ENCODE measurements at places on chromosomes 2 and 18.

GRCh38 chr18:37184209-37184868 is 355.4 kb downstream of the KIAA1328 start:
- H3K4me1 ChIP-seq, result peaks cover 7% of the 10 kb centered on the region
- no peak for DNase-seq
- no peak overlapping the region for H3K4me3 ChIP-seq
- no peak overlapping the region for H3K27ac ChIP-seq

- no peaks in the 10 kb centered on the region for H3K36me3 ChIP-seq
- no peak overlapping the region for H3K27ac ChIP-seq
- H3K4me1 ChIP-seq, result peaks cover 20% of the 10 kb centered on the region
- H3K4me3 ChIP-seq, result no peak overlapping the region
- peaks cover 2% of the 10 kb centered on the region for H3K27me3 ChIP-seq
Measured at GRCh38 chr2:224171226-224171625, 132.1 kb upstream of the SERPINE2 start.

GRCh38 chr2:21358976-21359375 is 235.2 kb downstream of the TDRD15 start:
- no peak for DNase-seq
- no peak overlapping the region for H3K27ac ChIP-seq
- no peaks in the 10 kb centered on the region for H3K36me3 ChIP-seq
- H3K4me3 ChIP-seq, result no peak overlapping the region

GRCh38 chr18:55465313-55465712 is 122.7 kb downstream of the TCF4 start:
- H3K4me3 ChIP-seq, result no peak overlapping the region
- H3K36me3 ChIP-seq, result no peaks in the 10 kb centered on the region
- H3K27me3 ChIP-seq, result no peaks in the 10 kb centered on the region
- no peak overlapping the region for H3K27ac ChIP-seq
- H3K4me1 ChIP-seq, result no peaks in the 10 kb centered on the region

DNA sequence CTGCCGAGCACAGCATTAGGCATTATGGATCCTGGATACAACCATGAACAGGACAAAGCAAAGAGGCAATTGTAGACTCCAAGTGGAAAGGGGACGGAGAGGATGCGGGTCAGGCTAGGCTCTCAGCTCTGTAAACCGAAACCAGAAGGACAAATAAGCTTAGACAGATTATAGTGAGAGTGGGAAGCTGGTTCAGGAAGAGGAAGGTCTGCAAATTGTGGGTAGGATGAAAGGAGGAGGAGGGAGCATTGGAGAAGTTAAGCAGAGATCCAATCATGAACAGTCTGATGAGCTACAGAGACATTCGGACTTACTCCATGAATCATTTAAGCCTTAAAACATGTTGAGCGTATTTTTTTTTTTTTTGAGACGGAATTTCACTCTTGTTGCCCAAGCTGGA is 3.0 kb downstream of the MSH6 start:
- H3K4me1 ChIP-seq, result peaks cover 46% of the 10 kb centered on the region
- peaks cover 20% of the 10 kb centered on the region for H3K36me3 ChIP-seq
- H3K4me3 ChIP-seq, result no peak overlapping the region
- no peak for DNase-seq
- H3K27ac ChIP-seq, result no peak overlapping the region

DNA sequence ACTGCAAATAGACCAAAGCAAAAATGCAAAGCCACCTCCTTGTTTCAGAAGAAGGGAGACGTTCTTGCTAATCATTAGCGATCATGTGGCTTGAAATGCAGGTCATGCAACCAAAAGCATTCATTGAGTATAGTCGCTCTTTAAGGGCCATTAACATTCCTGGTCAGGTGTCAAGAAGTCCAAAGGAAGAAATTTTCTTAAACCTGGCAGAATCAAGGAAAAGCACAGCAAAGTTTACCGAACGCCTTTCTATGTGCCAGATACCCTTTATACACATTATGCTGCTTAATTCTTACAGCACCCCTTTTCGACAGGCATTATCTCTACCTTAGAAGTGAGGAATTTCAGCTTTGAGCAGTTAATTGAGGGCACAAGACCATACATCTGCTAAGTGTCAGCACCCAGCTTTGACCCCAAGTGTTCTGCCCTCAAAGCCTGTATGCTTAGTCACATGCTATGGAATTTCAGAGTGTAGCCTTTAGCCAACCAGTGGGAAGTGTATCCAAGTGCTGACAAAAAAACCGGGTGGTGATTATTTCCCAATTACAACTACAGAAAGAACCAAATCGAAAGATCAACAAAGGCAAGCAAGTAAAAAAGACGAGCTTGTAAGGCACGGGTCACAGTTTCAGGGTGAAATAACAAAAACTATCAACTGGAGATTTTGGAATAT is 70.8 kb downstream of the EPHA4 start:
- H3K36me3 ChIP-seq, result no peaks in the 10 kb centered on the region
- no peak overlapping the region for H3K4me3 ChIP-seq
- H3K4me1 ChIP-seq, result no peaks in the 10 kb centered on the region

- no peak overlapping the region for H3K4me3 ChIP-seq
- DNase-seq, result no peak
- H3K4me1 ChIP-seq, result peaks cover 16% of the 10 kb centered on the region
- H3K27me3 ChIP-seq, result no peaks in the 10 kb centered on the region
- H3K27ac ChIP-seq, result no peak overlapping the region
Measured at GRCh38 chr18:76367168-76368125, 127.6 kb downstream of the ZNF516 start.

- H3K27me3 ChIP-seq, result no peaks in the 10 kb centered on the region
- no peak overlapping the region for H3K27ac ChIP-seq
- DNase-seq, result no peak
- no peaks in the 10 kb centered on the region for H3K4me1 ChIP-seq
- no peak overlapping the region for H3K4me3 ChIP-seq
- H3K36me3 ChIP-seq, result no peaks in the 10 kb centered on the region
Measured at GRCh38 chr18:68397241-68398035, 317.5 kb downstream of the TMX3 start.

DNA sequence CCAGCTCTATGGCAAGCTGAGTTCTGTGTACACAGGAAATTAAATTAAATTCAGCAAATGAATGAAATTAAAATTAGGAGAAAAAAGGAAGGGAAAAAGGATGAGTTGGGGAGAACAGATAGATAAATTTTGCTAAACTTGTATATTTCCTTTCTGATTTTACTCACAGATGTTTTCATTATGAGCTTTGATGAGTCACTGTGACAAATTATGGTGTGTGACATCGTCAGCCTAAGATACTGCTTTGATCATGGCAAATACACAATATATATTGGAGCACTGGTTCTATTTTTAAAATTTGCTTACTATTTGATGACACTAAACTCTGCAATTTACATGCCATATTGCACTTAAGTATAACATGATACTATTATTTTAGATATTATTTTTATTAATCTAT is 464.6 kb upstream of the SPHKAP start:
- H3K4me3 ChIP-seq, result no peak overlapping the region
- no peaks in the 10 kb centered on the region for H3K36me3 ChIP-seq
- H3K27ac ChIP-seq, result no peak overlapping the region
- no peak for DNase-seq

DNA sequence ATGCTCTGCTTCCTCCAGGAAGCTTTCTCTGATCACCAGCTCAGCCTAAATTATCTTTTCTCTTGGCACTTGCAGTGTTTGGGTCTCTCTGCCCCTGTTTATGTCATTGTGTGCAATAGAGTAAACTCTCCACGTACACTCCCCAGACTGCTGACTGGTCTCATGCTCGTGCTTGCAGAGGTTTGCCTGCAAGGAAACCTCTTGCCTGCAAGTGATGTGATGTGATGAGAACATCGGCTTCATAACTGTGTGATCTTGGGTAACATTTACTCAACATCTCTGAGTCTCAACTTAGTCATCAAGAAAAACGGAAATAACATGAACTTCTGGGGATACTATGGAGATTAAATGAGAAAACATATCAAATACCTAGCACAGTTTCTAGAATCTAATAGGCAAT is 92.3 kb downstream of the BIN1 start:
- H3K4me3 ChIP-seq, result no peak overlapping the region
- no peak overlapping the region for H3K27ac ChIP-seq
- H3K27me3 ChIP-seq, result no peaks in the 10 kb centered on the region
- no peaks in the 10 kb centered on the region for H3K36me3 ChIP-seq
- DNase-seq, result no peak

GRCh38 chr2:106800976-106801655 is 84.9 kb downstream of the ST6GAL2 start:
- no peak for DNase-seq
- H3K4me3 ChIP-seq, result no peak overlapping the region
- H3K36me3 ChIP-seq, result no peaks in the 10 kb centered on the region
- H3K27ac ChIP-seq, result no peak overlapping the region

GRCh38 chr18:57073501-57074187 is 73.2 kb upstream of the BOD1L2 start:
- H3K27me3 ChIP-seq, result peaks cover 29% of the 10 kb centered on the region
- no peak overlapping the region for H3K4me3 ChIP-seq
- no peak overlapping the region for H3K27ac ChIP-seq
- H3K4me1 ChIP-seq, result no peaks in the 10 kb centered on the region
- no peaks in the 10 kb centered on the region for H3K36me3 ChIP-seq

- H3K4me3 ChIP-seq, result no peak overlapping the region
- H3K36me3 ChIP-seq, result peaks cover 77% of the 10 kb centered on the region
- no peaks in the 10 kb centered on the region for H3K27me3 ChIP-seq
- DNase-seq, result peak; percentile 22
- no peak overlapping the region for H3K27ac ChIP-seq
Measured at GRCh38 chr18:63339920-63340484, 20.4 kb upstream of the BCL2 start.

GRCh38 chr2:67838205-67838604 is 224.6 kb downstream of the C1D start:
- no peak overlapping the region for H3K4me3 ChIP-seq
- H3K4me1 ChIP-seq, result no peaks in the 10 kb centered on the region
- no peak for DNase-seq
- no peaks in the 10 kb centered on the region for H3K36me3 ChIP-seq
- H3K27ac ChIP-seq, result no peak overlapping the region

DNA sequence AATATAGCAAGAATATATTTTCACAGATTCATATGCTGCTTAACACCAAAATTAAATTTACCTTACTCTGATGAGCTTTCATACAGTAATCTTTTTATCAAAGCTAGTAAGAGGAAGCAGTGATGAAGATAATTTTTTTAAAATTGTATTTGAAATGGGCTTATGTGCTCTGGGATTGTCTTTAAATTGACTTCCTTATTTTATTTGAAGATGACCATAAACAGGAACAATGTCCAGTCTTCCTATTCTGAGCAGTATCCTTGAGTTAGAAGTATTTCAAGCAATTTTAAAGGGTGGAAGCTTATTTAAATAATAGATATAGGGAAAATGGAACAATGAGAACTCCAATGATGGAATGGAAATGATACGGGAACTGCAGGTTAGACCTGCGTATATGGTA is 211.6 kb downstream of the MCFD2 start:
- H3K36me3 ChIP-seq, result no peaks in the 10 kb centered on the region
- H3K27me3 ChIP-seq, result no peaks in the 10 kb centered on the region
- peaks cover 79% of the 10 kb centered on the region for H3K4me1 ChIP-seq
- no peak overlapping the region for H3K4me3 ChIP-seq
- DNase-seq, result no peak

DNA sequence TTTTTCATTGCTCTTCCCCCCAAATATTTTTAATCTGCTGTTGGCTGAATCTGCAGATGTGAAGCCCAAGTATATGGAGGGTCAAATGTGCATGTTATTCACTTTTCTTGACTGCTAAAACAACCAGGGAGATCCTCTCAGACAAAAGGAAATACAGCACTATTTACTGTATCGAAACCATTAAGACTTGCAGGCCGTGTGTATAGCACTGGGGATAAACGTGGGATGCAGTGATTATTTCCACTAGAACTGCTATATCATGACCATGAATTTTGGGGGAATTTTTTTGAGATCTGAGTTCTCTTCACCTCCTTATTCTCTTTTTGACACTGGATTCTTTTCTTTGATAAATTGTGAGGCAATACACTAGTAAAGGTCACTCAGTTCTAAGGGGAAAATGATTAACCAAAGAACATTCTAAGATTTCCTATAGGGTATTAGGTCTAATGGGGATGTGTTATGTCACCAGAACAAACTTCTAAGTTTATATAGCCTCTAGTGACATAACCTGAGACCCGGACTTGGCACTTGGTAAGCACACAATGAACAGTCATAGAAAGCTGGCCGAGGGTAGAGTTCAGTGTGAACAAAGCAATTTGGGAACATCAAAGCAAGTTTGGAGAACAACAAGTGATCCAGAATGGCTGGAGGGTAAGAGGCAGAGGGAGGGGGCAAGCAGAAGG is 14.9 kb upstream of the UGT1A1 start:
- no peak overlapping the region for H3K4me3 ChIP-seq
- H3K4me1 ChIP-seq, result peaks cover 27% of the 10 kb centered on the region
- peaks cover 1% of the 10 kb centered on the region for H3K27me3 ChIP-seq
- H3K36me3 ChIP-seq, result no peaks in the 10 kb centered on the region

- no peaks in the 10 kb centered on the region for H3K36me3 ChIP-seq
- no peak overlapping the region for H3K27ac ChIP-seq
- H3K4me1 ChIP-seq, result no peaks in the 10 kb centered on the region
- no peak for DNase-seq
Measured at GRCh38 chr2:109348671-109349502, 219.9 kb downstream of the SH3RF3 start.

GRCh38 chr2:9573013-9573720 is 17.5 kb upstream of the ADAM17 start:
- DNase-seq, result no peak
- H3K27ac ChIP-seq, result no peak overlapping the region
- peaks cover 9% of the 10 kb centered on the region for H3K4me1 ChIP-seq
- no peaks in the 10 kb centered on the region for H3K27me3 ChIP-seq
- H3K4me3 ChIP-seq, result no peak overlapping the region

- DNase-seq, result no peak
- H3K27me3 ChIP-seq, result no peaks in the 10 kb centered on the region
- H3K4me1 ChIP-seq, result peaks cover 71% of the 10 kb centered on the region
- peak overlapping the region; percentile 57 for H3K27ac ChIP-seq
Measured at GRCh38 chr2:142873831-142874287, 3.6 kb upstream of the KYNU start.

GRCh38 chr2:99550368-99550767 is 60.6 kb upstream of the REV1 start:
- H3K4me3 ChIP-seq, result no peak overlapping the region
- H3K27ac ChIP-seq, result no peak overlapping the region
- no peaks in the 10 kb centered on the region for H3K4me1 ChIP-seq
- H3K27me3 ChIP-seq, result no peaks in the 10 kb centered on the region
- H3K36me3 ChIP-seq, result no peaks in the 10 kb centered on the region
- DNase-seq, result no peak

DNA sequence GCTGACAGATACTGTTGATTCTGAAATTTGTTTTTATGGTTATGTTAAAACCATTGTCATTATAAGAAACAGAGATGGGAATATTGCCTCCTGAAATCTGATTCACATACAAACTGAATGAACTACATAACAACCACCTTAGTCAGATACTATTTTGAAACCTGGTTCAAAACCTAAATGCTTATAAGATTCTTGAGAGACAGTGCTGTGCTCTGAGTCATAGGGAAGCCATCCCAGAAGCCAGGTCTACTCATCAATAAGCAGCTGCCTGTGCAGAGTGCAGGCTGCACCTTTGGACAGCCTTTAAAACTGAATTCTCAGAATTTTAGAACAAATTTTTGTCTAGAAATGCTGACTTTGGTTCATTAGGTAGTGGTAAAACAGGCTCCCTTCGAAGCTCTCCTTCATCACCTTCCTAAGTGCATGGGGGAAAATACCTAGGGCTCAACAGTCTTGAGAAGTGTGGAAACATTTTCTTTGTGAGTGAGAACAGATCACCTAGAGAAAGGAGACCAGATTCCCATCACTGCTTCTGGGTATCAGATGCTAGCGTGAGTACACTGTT is at the start of gene SERPINB7:
TSS of gene SERPINB7 (plus strand) at position 253 of the 565 bp plus-strand sequence. CDS start 6,955 bp downstream, outside the sequence.
- H3K27ac ChIP-seq, result no peak within 1 kb of the TSS
- H3K4me3 ChIP-seq, result no peak within 1 kb of the TSS
- DNase-seq, result no peak
- H3K27me3 ChIP-seq, result no peaks in the 10 kb centered on the region
